ENCODE measurements at places on chromosomes 12 and 14.

DNA sequence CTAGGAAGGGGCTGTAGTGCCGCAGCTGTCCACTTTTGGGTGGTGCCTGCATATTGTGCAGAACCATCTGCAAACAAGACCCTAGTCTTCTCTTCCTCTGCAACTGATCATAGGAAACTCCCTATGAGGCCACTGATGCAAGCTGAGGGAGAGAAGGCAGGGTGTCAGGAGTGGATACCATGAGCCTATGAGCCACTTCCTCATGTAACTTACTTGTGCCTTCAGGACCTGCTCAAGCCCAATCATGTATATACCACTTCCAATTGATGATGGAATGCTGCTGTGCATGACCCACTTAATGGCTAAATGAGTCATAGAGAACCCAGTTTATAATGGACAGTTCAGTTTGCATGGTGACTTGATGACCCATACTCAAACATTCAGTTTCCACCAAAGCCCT is 107.9 kb downstream of the ALG10B start:
- no peak for DNase-seq

DNA sequence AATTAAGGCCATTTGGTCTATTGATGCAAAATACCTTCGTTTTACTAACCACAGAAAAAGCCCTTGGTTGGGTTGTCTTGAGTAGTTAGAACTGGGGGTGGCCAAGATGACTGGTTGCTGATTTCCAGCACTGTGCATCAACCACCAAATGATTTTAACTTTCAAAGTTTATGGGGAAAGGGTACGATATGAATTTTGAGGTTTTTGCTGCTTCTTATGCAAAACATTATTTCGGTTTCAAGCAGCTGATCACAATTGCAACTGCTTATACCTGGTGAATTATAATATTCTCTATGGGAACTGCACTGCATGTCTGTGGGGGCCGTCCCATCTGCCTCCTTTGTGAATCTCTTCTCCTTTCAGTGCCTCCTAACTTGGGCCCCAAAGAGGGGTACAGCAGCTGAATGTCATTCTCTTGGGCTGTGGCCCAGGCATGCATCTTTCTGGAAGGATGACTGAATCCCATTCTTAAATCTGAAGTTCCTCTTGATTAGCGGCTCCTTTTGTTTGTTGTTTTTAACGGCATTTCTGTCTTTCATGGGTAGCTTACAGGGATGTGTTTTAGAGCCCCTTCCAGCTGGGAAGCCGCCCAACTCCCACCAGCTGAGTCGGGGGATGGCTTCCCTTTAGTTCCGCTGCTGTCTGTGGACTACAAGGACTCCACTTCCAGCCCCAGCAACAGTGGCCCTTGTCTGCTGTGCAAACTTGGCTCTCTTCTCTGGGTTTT is 479.8 kb downstream of the ZFP36L1 start:
- no peak for DNase-seq

DNA sequence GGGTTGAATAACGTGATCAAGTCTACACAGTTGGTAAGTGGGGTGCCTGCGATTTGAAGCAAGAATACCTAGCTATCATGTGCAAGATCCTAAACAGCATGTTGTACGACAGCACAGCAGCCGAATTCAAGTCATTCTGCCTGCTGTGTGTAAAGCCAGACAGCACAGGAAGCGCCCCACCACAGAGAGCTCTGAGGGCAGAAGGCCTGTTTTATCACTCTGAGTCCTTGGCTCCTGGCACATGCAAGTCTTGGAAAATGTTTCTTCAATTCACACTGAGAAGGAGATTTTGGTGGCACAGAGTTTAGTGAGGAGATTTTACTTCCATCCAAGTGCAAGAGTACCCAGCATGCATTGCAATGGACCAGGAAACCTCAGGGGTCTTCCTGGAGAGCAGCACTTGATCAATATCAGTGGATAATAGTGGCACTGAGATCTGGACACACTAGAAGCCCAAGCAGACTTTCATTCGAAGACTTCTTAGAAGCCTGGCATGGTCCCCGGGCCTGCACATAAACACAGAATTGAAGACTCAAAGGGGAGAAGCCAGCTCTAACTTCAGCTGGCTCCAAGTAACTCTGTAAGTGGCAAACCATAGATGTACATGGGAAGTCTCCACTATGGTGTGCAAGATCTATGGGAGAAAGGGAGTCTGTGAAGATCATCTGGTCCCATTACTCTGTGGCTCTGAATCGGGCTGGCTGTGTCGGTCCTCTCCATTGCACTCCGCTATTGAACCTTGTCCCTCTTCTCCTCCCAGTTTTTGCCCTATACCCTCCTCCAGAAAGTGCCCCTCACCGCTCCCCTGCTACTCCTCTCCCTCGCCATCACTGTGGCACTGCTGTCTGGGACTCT is 1.5 kb upstream of the KRT1 start:
- DNase-seq: no peak

GRCh38 chr12:122030424-122031035 is 8.8 kb downstream of the BCL7A start:
- DNase-seq: no peak

DNA sequence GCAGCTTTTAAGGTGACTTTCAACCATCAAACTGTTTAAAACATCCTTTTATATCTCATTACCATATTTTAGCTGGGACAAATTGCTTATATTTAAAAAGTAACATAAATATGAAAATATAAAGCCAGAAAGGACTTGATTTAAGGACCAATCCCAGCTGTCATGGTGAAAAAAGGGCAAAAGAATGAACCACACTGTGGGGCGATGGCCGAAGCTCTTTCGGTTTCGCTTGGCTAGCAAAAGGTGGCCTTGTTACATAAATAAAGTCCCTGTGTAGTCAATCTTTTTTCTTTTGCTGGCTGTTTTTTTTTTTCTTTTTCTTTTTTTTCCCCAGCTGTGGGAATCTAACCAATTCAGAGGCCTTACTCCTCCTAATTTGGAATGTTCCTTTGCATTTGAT is 50.9 kb downstream of the FBXO33 start:
- DNase-seq: no peak

GRCh38 chr12:57548013-57548315 is 972 bp upstream of the DCTN2 start:
- no peak for DNase-seq

DNA sequence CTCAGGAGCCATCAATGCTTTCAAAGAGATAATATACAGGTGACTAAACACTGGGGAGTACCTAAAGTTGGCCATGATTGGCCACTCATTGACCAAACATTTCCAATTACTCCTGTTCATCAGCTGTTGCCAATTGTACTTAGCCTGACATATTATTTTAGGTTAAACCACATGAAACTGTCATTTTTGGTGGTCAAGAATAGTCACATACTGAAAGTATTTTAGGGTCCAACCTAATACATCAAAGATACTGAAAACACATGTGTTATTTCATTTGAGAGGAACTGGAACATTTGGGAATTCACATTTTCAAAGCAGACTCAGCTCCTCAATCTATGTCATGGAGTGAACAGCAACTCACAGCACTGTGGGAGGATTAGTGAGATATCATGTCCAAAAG is 63.9 kb upstream of the KCNA5 start:
- DNase-seq: no peak

DNA sequence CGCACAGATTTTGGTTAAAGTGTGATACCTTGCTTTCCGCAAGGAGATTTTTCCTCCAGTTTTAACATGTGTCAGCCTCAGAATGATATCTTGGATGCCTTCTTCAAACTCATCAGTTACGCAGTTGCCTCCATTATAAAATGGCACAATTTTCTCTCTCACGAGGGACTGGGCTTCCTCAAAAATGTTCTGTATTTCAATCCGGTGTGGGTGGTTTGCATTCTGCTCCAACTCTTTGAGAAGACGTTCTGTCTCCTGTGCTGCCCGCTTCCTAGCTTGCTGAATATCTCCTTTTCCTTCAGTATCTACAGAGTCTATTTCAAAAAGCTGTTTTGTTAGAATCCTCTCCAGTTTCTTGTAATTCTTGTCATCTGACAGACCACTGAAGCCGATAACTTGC is 1.8 kb downstream of the BAG5 start:
- DNase-seq: no peak

DNA sequence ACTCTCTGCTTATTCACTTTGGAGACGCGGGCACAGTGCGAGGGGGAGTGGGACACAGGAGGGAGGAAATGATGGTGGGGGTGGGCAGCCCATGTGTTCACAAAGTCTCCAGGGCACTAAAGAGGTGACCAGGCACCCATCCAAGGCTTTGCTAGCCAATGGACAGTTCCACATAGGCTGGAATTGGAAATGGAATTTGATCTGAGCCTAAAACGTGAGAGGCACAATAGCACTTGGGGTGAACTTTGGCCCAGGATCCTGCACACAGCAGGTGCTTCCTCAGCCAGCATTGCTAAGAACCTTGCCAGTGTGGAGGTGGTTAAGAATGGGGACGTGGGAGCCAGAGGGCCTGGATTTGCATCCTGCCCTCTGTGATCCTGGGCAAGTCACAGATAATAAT is 193.8 kb downstream of the CHST11 start:
- DNase-seq: no peak

- peak; percentile 22 for DNase-seq
Measured at GRCh38 chr12:113306382-113306781, 28.5 kb downstream of the SLC8B1 start.

GRCh38 chr12:10366875-10367274 is 23.0 kb downstream of the KLRK1 start:
- DNase-seq: peak; percentile 59

DNA sequence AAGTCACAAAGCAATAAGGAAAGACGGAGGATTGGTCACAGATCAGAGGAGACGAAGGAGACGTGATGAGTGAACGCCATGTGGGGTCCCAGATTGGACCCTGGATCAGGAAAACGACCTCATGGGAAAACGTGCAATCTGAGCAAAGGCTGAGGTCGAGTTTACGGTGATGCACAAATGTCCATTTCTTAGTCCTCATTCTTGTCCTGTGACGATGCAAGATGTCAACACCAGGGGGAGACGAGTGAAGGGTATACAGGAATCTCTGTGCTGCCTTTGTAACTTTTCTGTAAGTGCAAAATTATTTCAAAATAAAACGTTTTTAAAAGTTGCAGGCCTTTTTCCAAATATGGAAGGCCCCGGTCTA is 329.8 kb downstream of the MED13L start:
- no peak for DNase-seq

GRCh38 chr12:25715102-25715501 is 162.0 kb upstream of the LMNTD1 start:
- DNase-seq: peak; percentile 88

- DNase-seq: no peak
Measured at GRCh38 chr12:11801643-11802042, 152.2 kb downstream of the ETV6 start.

- no peak for DNase-seq
Measured at GRCh38 chr14:68890173-68890931, 88.8 kb downstream of the ACTN1 start.

DNA sequence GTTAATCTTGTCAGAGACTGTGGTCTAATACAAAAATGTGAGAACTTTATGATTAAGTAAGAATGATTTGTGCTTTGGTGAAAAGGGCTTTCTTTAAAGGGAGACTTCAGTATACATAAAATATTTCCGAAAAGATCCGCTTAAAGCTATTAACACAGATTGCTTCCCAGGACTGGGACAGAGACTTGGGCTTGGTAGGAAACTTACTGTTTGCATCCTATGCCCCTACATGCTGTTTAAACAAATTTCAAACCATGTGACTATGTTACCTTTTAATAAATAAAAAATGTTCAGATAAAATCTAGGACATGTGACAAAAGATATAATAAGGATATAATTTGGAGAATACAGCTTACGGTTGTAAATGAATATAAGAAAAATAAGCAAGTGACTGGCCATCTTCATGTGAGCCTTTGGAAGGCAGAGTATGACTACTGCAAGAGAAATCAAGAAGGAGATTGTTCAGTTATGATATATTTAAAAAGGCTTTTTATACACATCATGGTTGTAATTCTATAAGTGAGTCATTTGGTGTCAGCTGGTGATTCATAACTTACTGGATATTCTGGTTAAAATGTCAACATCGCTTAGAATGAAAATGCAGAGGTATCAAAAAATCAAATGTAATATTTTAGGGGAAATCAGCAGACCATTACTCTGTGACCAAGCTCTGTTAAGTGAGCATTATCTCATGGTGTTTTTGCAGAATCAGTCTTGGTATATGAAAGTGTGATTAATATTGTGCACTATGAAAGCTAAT is 234.7 kb upstream of the E2F7 start:
- peak; percentile 88 for DNase-seq

DNA sequence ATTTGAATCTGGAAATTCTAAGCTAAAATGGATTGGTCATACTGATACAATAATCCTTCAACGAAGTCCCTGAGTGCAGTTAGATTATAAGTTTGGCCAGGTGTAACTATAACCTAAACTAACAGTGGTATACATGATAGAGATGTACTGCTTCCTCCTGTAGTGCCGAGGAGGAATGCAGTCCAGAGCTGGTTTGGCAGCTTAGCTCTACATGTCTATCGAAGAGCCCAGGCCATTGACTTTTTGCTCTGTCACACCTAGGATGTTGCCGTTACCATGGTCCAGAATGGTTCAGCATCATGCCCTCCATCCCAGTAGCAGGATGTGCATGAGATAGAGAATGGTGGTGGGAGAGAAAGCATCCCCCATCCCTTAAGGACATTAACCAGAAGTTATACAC is 318.1 kb downstream of the ZFP36L1 start:
- no peak for DNase-seq

GRCh38 chr12:51683763-51684357 is 92.8 kb downstream of the SCN8A start:
- peak; percentile 68 for DNase-seq

DNA sequence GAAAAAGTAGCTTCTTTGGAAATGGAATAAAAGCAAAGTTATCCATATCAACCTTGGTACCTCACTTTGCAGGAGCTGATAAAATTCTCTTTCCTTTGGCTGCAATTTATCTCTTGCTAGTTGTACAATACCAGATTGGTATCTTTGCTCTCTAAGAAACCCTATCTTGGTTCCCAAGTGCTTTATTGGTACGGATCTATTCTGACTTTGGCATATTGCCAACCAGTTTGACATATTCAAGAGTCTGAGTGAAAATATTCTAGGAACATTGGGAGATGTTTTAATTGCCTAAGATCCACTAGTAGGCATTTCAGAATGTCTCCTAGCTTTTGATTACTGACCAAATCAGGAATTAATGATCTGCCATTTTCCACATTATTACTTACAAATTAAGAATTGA is 167.2 kb upstream of the ATP2B1 start:
- no peak for DNase-seq

DNA sequence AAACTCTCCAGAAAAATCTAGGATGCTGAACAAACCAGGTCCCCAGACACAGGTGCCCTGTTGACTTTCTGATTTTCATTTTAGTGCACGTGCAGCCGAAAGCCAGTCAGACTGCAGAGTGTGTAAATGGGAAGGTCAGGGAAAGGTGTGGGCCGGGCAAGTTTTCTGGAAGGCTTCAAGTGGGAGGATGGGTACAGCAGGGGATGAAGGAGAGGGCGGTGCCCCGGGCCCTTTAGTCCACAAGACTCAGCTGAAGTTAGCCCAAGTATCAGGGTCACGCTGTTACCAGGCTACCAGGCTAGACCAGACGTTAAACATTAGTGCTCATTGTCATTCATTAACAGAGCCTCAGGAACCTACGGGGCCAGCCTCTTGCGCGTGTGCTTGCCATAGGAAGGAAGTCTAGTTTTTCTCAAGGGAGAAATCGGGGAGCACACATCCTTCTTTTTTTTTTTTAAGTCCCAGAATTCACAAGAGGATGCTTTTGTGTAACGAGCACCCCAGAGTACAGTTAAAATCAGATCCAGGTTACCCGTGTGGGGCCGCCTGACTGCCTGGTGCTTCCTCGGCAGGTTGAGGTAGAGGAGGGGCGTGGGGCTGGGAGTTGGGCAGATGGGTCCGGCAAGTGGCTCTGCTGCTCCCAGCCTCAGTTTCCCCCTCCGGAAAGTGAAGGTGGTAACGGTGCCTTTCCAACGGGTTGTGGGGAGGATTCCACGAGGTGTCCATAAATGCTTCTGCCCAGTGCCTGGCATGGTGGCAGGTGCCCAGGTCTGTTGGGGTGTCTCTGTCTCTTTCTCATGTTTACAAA is 19.1 kb downstream of the BCL7A start:
- no peak for DNase-seq

All from fibroblast of mammary gland (primary cell).